ENCODE measurements at places on chromosomes 5 and 9.

DNA sequence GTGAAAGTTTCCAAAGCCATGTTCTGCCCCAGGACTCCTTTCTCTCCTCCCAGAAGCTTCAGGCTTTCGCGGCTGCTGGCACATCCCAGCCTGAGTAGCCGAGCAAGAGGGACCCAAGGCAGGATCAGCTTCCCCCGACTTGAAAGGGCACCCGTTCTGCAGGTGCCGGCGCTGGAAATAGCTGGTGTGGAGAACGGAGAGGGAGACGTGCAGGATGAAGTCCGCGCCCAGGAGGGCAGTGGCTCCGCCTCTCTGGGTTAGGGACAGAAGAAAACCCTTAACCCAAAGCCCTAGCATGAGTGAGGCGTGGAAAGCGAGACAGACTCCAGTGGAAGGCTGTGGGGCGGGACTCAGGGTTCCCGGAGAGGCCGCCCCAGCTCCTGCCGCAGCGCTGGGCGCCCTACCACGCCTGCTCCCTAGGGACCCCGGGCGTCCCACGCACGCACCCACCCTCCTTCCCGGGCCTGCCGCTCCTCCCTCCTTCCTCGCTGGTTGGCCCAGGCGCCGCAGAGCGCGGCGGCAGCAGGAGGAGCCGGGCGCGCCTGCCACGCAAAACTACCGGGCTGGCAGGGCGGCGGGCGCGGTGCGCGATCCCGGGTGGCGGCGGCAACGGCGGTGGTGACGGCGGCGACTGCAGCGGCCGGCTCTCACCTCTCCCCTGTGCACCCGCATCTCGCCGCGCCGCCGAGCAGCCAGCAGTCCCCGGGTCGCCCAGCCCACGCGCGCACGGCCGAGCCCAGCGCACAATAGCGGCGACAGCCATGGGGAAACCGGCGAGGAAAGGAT lies at the start of gene SLC1A1:
SLC1A1 (plus strand) TSS at position 550 of the 786 bp plus-strand sequence; CDS start at position 762, 212 bp downstream.
- peak; percentile 70 for DNase-seq

DNA sequence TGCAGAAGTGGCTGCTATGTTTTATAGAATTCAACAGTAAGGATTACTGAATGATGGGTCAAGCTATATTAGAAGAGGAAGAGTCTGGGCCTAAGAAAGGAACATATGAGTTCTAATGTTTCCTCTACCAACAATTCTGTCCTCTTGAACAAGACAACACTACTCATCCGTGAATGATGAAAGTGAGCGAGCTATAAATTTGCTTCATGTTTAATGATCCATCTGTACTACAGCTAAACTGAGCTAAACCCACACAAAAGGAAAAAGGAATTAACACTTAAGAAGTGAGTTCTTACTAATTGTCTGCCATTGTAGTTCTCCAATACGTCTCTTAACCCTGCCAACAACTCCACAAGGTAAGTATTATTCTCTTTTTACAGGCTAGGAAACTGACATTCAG lies 204.4 kb downstream of the GLIS3 start:
- DNase-seq = no peak

DNA sequence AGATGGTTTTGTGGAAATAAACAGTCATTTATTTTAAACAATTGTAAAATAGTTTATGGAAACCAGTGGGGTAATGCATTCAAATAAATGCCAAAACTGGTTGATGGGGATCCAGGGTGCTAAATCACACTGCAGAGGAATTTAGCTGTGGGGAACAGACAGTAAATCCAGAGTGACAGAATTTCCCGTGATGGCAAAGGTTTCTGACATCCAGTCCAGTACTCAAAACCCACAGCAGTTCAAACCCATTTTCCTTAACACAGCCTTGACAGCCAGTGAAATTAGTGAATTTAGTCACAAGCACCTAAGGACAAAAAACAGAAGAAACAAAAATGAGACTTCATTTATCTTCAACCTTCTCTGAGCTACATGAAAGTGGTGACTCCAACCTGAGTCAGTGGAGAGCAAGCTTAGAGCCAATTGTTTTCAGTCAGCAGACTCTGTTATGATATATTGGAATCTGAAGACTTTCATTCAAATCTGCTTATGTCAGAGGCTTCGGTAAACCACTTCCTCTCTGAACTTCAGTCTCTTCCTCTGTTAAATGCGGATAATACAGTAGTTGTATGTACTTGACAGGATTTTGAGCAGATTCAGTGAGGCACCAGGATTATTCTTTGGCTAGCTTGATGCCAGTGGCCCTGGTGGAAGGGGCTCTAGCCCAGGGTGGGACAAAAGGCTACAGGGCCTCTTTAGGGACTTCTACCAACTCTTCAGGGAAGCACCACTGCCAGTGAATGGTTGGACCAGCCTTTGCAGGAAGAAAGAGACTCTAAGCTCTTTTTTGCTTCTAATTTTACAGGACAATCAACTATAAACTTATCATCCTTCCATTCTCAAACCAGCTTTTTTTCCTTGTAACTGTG lies 185.3 kb downstream of the MAPKAP1 start:
- DNase-seq = no peak

GRCh38 chr9:133788045-133788818 lies 50.1 kb upstream of the SARDH start:
- DNase-seq = no peak

GRCh38 chr5:146048994-146049703 lies 56.2 kb downstream of the PLAC8L1 start:
- no peak for DNase-seq

DNA sequence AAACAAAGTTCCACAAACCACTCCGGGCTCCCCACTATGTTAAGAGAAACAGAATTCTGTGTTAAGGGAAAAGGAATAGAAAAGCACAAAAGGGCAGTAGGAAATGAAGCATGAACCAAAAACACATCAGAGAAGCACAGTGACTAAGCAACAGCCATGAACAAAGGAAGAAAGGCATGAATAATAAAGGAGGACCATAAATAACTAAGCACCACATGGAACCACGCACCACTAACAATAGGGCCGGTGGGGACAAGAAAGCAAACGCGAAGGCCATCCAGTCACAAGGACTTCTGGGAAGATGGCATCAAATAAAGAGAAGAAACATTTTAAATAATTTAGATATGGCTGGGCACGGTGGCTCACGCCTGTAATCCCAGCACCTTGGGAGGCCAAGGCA lies 18.0 kb downstream of the PRUNE2 start:
- no peak for DNase-seq

- DNase-seq = no peak
Measured at GRCh38 chr5:74306845-74307244, 333.7 kb downstream of the ENC1 start.

DNA sequence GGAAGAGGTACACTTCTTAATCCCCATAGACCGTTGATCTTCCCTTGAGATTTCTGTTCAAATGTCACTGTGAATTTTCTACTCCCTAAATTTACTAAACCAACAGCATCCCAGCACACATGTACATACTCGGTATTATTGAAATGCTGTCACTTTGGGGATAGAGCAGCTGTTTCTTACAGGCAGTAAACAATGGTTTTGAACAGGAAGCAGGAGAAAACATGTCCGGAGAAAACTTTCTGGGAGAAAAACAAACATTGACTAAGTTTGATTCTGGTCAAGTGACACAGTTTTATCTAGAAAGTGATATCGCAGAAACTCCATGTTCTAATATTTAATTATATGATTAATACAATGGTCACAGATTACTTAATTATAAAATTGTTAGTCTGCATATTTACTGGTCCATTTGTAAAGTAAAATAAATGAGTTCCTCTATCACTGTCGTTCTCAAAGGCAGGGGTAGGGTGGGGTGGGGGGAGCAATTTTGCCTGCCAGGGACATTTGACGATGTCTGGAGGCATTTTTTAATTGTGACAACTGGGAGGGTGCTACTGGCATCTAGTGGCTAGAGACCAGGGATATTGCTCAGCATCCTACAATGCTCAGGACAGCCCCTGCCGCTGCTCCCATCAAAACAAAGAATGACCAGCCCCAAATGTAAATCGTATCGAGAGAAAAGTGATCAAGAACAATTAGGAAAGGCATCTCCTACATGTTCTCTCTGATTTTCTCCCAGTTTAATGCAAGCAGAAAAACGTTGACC lies 12.2 kb downstream of the TAS2R1 start:
- no peak for DNase-seq

DNA sequence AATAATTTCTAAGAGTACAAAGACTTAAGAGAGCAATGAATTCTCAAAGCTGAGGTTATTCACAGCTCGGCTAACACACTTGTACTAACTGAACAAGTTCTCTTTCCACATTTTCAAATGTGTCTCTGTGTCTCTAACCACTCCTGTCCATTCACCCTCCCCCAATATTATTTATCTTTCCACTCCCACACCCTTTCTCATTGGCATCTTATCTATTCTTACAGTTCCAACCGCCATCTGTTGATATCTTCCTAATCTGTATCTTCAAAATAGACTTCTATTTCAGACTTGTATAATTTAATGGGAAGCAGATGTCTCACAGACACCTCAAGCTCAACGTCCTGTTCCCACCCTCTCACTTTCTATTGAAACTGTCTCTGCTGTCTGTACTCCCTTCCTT lies 205.9 kb downstream of the ANXA1 start:
- peak; percentile 0 for DNase-seq

DNA sequence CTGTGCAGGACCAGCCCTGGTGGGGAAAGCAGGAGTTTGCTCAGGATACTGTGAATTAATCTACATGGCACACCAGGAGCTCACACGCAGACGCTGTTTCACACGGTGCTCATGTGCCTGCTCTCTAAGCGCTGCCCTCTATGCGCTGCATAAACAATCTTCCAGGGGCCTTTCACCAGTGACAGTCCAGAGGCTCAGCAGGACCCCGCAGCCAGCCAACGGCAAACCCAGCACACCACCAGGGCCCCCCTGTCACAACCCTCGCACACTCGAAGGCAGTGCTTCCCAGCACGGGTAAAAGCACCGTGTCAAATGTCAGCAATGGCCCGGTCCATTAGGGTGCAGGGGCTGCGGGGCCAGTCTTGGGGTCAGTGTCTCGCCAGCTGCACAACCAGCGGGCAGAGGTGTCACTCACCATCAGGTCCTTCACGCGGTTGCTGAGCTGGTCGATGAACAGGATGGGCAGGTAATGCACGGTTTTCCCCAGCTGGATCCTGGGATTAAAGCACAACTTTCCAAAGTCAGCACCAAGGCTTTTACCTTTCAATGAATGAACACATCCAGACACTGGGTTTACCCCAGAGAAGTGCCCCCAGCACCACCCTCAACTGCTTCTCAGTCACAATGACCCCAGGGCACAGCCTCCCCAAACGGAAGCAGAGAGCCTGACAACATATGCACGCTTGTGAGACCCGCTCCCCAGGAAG lies 7.3 kb downstream of the CLPTM1L start:
- DNase-seq = no peak

DNA sequence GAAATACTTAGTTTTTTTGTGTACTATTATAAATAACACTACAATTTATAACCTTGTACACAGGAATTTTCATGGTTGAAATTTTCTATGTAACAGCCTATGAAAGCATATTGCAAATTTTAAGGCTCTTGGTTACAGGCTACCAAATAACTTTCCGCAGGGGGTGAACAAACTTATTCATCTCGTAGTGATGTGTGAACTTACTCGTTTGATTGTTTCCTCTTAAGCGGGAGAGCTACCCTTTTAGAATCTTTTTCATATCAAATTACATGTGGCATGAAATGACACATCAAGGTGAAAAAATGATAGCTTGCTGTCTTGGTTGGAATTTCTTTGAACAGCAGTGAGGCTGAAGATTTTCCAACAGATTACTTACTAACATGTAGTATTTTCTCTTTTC lies 90.8 kb upstream of the GNA14 start:
- DNase-seq = no peak

- peak; percentile 77 for DNase-seq
Measured at GRCh38 chr9:110058304-110058953, 149.5 kb downstream of the C9orf152 start.

- no peak for DNase-seq
Measured at GRCh38 chr5:55982957-55983381, 11.8 kb downstream of the IL6ST start.

- DNase-seq = no peak
Measured at GRCh38 chr5:139903450-139903794, 107.8 kb downstream of the PSD2 start.

DNA sequence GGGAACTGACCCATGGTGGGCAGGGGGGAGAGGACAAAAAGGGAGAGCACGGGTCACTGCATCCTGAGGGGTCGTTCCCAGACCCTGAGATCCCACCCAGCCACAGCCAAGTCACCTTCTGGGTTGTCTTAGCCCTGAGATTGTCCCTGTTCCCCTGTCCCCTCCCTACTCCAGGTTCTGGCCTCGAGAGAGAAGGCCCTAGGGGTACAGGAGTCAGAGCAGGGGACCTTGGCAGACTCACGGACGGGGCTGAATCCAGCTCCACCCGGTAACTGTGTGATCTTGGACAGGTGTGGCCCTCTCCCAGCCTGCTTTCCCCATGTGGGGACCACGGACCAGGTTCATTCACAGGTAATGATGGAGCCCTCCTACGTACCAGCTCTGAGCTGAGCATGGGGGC lies 11.2 kb upstream of the CERCAM start:
- no peak for DNase-seq

DNA sequence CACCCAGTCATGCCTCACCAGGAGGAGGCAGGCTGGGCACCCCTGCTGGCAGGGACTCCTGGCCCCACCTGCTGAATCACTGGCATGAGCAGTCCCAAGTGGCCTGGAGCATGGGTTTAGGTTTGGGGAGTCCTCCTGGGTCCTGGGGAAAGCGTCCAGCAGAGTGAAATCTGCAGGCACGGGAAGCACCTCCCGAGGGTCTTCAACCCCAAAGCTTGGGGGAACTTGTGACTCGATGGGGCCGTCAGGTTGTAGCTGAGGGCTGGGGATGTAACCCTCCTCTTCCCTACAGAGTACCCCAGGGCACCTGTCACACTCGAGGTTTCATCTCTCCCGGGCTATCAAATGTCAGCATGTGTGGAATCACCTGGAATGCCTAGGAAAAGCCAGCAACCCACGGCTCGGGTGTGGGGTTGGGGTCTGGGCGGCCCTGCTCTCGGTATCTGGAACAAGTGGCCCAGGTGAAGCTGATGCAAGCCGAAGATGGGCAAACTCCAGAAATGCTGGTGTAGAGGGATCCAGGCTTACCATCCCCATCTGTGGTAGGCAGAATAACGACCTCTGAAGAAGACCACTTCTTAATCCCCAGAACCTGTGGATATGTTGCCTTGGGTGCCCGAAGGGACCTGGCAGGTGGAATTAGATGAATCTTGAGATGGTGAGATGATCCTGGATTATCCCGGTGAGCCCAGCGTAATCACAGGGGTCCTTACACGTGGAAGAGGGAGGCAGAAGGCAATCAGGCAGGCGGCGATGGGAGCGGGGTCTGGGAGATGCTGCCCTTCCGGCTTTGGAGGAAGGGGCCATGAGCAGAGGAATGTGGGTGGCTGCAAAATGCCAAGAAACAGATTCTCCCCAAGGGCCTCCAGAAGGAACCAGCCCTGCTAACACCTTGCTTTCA lies 6.1 kb upstream of the RASGEF1C start:
- DNase-seq = no peak

GRCh38 chr5:89377767-89378455 lies 494.9 kb upstream of the MEF2C start:
- DNase-seq = no peak

GRCh38 chr5:15797116-15797515 lies 297.1 kb downstream of the FBXL7 start:
- DNase-seq = no peak

GRCh38 chr9:132862533-132862932 lies 15.6 kb downstream of the AK8 start:
- DNase-seq = no peak

GRCh38 chr9:134836406-134836970 lies 44.1 kb upstream of the FCN2 start:
- no peak for DNase-seq
